ENCODE measurements at places on chromosomes 11 and 22.

- no peak for DNase-seq
Observed at GRCh38 chr11:117649296-117650055, 147.5 kb downstream of the DSCAML1 start.

- DNase-seq: no peak
Observed at GRCh38 chr11:45100339-45100738, 46.1 kb upstream of the PRDM11 start.

GRCh38 chr11:20599221-20600019, at the start of gene SLC6A5:
TSS of gene SLC6A5 (plus strand) at chr11:20599608. CDS start at chr11:20599673, 65 bp downstream.
- no peak for DNase-seq

DNA sequence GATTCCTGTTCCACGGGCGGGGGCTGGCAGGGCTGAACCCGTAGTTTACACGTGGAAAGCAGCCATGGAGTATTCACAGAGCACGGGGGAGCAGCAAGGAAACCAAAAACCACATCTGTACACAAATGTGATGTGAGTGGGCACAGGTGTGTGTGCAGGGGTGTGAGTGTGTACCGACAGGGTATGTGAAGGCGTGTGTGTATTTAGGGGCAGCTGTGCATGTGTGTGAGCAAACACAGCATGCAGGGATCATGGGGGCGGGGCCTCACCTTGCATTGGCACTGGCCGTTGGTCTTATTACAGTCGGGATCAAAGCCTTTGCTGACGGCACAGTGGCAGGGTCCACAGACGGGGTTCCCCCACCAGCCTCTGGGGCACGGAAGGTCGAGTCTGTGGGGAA, 58.4 kb downstream of the TRMU start:
- DNase-seq: no peak

GRCh38 chr11:35376613-35377012, 42.7 kb downstream of the SLC1A2 start:
- DNase-seq: no peak

- no peak for DNase-seq
Observed at GRCh38 chr11:116082256-116082655, 578.0 kb upstream of the CADM1 start.

GRCh38 chr22:39410264-39410663, 10.7 kb downstream of the TAB1 start:
- DNase-seq: no peak

GRCh38 chr11:73538381-73538872, 59.5 kb downstream of the FAM168A start:
- no peak for DNase-seq

GRCh38 chr11:132576706-132577105, 955.6 kb downstream of the OPCML start:
- no peak for DNase-seq

DNA sequence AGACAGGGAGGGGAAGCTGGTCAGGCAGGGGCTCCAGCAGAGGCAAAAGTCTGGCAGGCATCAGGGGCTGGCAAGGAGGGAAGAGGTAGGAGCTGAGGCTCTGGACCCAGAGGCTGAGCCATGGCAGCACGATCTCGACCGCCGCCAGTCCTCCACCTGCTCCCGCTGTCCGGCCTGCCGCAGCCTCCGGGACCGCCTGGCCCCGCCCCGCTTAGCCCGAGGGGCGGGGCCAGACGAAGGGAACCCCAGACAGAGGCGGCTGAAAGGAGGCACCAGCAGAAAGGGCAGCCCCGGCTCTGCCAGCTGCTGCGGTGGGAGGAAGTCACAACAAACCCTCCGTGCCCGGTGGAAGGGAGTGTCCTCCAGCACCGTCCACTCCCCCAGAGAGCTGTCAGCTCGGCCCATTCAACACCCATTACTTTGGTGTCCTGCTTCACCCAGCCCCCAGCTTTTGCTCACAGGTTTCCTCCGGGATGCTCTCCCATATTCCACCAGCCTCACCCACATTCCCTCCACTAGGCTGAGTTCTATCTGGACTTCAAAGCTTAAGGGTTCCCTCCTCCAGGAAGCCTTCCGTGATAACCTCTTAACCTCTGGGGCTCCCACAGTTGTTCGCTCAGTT, at the start of gene MFNG:
Gene MFNG, minus strand, starts transcription at position 161 of the 622 bp plus-strand sequence. CDS start 207 bp downstream, outside the sequence.
- DNase-seq: peak; percentile 45

DNA sequence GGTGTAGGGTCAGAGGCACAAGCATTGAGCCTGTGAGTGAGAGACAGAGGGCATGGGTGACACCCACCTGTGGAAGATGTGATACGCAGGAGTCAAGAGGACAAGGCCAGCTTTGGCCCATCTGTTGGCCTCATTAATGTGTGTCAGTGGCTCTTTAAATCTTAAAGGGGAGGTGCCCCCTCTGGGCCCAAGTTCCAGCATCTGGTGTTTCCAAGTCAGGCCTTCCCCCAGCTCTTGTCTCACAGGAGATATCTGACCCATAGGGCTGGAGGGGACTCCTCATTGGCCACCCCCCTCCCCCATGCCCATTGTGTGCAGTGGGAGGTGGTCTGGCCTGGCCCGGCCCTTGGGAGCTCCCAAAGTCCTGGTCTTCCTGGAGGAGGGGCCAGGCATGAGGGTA, 8.9 kb downstream of the KCNK7 start:
- no peak for DNase-seq

GRCh38 chr22:24418786-24419474, 8.5 kb upstream of the ADORA2A start:
- DNase-seq: no peak

- DNase-seq: peak; percentile 47
Observed at GRCh38 chr11:61587951-61588727, 7.3 kb upstream of the SYT7 start.

- no peak for DNase-seq
Observed at GRCh38 chr11:32921204-32921603, 28.6 kb downstream of the QSER1 start.

- no peak for DNase-seq
Observed at GRCh38 chr11:36019005-36019596, 75.2 kb downstream of the LDLRAD3 start.

GRCh38 chr22:45476814-45477213, 25.9 kb upstream of the FBLN1 start:
- DNase-seq: no peak

DNA sequence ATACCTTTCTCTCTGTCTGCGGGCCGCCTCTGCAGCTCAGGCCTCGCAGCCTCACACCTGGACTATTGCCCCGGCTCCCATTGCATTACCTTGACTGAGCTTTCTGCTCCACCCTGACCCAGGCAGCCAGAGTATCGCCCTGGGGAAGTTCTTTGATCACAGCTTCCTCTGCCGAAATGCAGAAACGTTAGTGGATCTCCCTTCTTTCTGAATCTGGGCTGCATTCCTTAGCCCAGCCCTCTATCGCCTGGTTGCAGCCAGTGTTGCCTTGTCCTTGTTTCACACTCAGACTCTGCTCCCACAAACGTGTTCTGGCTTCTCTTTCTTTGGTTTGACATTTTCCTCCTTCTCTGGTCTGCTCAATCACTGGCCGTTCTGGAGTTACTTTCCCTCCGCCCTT, 195.7 kb downstream of the ADAMTS15 start:
- no peak for DNase-seq

GRCh38 chr22:50621356-50621880, 6.5 kb downstream of the ARSA start:
- DNase-seq: no peak

- no peak for DNase-seq
Observed at GRCh38 chr11:118200497-118200896, 24.1 kb upstream of the SCN2B start.

DNA sequence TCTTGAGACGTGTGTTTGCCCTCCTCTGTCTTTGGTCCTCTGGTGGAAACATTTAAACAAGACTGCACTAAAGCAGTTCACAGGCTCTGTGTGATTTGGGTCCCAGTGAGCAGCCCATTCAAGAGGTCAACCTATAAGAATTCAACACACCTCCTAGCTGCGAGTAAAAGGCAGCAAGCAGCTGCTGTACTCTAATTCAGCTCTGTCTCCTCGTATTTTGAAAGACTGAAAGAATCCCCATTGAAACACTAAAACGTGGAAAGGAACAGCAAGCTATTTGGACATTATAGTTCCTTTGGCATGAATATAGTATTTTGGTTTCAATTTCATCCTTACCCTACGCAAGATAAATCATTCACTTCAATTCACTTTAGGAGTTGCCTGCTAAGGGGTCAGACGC, 1046.7 kb downstream of the DLG2 start:
- no peak for DNase-seq

DNA sequence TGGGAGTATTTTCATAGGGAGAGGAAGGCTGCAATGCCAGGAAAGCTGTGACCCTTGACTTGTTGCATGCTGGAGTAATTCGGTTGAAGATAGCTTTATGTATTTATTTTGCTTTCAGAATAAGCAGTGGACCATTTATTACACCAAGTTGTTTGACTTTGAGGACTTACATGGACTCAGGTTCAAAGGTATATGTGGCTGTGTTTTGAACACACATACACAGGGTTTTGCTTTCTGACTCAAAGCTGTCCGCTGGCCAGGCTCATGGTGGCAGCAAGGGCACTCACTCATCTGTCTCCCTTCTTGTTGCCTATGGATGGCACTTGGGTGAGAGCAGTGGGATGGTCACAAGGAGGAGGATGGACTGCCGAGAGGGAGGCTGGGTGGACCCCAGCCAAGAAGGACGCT, 6.5 kb downstream of the TIMP3 start:
- DNase-seq: no peak

GRCh38 chr11:95659088-95659487, 130.5 kb downstream of the FAM76B start:
- no peak for DNase-seq

- DNase-seq: no peak
Observed at GRCh38 chr11:109121173-109121932, 300.6 kb upstream of the C11orf87 start.

GRCh38 chr11:37496201-37496600, 898.2 kb upstream of the RAG2 start:
- DNase-seq: no peak

- DNase-seq: no peak
Observed at GRCh38 chr22:28977060-28977459, 84.6 kb downstream of the C22orf31 start.

- DNase-seq: no peak
Observed at GRCh38 chr11:67287355-67288197, 1.5 kb upstream of the ANKRD13D start.

DNA sequence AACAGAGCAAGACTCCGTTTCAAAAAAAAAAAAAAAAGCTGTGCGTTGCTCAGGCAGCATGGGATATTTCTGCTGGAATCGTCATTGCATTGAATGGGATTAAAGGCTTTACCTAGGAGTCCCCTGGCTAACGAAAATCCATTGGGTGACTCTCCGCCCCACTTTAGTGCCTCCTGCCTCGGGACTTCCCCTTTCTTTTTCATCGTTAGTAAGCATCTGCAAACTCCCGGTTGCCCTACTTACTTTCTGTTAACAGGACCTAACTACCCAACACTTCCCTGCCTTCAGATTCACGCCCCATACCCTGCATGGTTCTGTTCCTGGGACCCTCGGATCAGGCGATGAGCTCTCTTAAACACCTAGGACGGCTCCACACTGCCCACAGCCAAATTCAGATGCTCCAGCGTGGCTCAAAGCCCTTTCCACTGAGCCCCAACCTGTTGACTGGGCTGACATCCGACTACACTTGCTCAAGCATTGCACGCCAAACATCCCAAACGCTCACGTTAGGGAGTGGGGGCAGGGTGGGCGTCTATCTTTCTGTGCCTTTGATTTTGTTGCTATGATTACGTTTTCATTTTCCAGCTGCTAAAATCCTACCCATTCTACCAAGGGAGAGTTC, 143.8 kb downstream of the ST3GAL4 start:
- DNase-seq: no peak

DNA sequence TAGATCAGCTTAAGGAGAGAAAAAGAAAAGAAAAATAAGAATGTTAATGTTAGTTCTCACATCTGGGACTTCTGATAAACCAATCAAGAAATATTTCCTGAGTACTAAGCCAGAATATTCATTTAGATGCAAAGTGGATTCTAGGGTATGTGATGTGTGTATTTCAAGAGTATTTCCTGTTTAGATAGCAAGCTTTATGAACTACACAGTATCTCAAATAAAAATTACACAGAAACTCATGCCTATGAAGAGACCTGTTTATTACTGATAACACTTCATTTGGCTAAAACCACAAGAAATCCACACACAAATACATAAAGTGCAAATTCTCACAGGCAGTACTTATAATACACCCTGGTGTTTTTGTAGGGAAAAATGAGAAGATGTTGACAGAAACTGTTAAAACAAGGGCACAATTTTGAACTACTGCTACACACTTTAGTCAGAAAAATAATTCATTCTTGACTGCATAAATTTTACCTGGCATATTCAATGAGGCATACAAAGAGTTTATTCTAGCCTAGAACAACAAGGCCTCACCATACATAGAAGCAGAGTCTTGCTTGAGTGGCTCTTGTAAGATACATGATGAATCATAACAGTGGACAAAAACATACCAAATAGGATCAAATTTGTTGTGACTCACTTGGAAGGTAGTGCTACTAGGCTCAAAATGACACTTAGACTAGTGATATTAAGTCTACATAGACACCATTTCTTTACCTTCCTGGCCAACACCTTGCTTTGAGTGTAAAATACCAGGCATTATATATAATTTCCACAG, 18.8 kb upstream of the P4HA3 start:
- no peak for DNase-seq

- no peak for DNase-seq
Observed at GRCh38 chr11:134202661-134203060, 21.1 kb downstream of the NCAPD3 start.

- DNase-seq: no peak
Observed at GRCh38 chr22:20875296-20875695, 16.5 kb downstream of the SNAP29 start.

GRCh38 chr11:108199446-108200321, 22.8 kb downstream of the NPAT start:
- peak; percentile 30 for DNase-seq

GRCh38 chr11:130400781-130401483, 27.5 kb downstream of the ADAMTS8 start:
- DNase-seq: no peak

DNA sequence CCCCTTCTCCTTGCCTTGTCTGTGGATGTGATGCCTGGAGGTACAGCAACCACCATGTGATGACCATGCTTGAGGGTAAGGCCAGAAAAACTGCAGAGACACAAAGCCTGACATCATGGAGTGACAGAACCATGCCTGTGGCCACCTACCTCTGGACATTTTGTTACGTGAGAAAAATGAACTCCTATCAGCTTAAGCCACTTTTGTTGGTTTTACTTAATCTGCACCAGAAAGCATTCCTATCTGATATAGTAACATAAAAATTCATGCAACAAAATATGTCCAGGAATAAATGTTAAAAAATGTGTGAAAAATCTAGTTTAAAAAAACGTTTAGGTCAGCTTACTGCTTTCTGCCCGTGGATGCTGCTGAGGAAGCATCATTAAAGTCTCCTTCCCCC, 42.6 kb upstream of the P4HA3 start:
- no peak for DNase-seq

- no peak for DNase-seq
Observed at GRCh38 chr22:20465759-20466077, 28.1 kb upstream of the SCARF2 start.

Data from stimulated activated CD8-positive, alpha-beta memory T cell treated with anti-CD3 and anti-CD28 coated beads, Interleukin-7, amount 100 ng/mL, for 24 hours (primary cell).